ENCODE measurements at places on chromosomes 12 and 14.

GRCh38 chr12:91377436-91377835 lies 194.8 kb upstream of the DCN start:
- peaks cover 5% of the 10 kb centered on the region for H3K4me1 ChIP-seq
- DNase-seq: no peak
- H3K27ac ChIP-seq: no peak overlapping the region
- H3K27me3 ChIP-seq: peaks cover 11% of the 10 kb centered on the region
- H3K36me3 ChIP-seq: no peaks in the 10 kb centered on the region
- H3K4me3 ChIP-seq: no peak overlapping the region

- H3K36me3 ChIP-seq: peaks cover 43% of the 10 kb centered on the region
- H3K4me3 ChIP-seq: peak overlapping the region; percentile 94
- DNase-seq: peak; percentile 74
- no peaks in the 10 kb centered on the region for H3K27me3 ChIP-seq
- peak overlapping the region; percentile 99 for H3K27ac ChIP-seq
These were observed 386 bp downstream of the HDAC7 start for GRCh38 chr12:47819138-47819895.

GRCh38 chr12:92866418-92866817 lies 62.7 kb downstream of the EEA1 start:
- peaks cover 7% of the 10 kb centered on the region for H3K4me1 ChIP-seq
- H3K4me3 ChIP-seq: no peak overlapping the region
- peaks cover 8% of the 10 kb centered on the region for H3K36me3 ChIP-seq
- no peak for DNase-seq

- peak overlapping the region; percentile 83 for H3K4me3 ChIP-seq
- peaks cover 15% of the 10 kb centered on the region for H3K36me3 ChIP-seq
- no peaks in the 10 kb centered on the region for H3K27me3 ChIP-seq
- DNase-seq: no peak
- peaks cover 38% of the 10 kb centered on the region for H3K4me1 ChIP-seq
- H3K27ac ChIP-seq: peak overlapping the region; percentile 81
These were observed 1.6 kb downstream of the CLEC2B start for GRCh38 chr12:9867531-9867930.

DNA sequence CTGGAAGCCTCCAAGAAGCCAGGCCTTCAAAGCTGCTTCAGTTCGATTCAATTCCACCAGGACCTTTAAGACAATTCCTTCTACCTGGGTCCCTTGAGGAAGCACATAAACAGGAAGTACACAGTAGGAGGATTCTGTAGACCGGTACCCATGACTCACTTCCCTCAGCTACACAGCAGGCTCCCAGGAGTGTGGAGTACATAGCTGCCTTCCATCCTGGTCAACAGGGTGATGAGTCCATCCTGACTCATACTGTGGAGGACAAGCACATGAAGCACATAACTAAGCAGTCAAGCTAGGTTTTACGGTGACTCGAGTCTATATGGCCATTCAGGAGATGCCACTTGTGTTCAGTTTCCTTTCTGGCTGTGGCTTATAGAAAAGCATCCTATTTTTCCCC lies 197.6 kb upstream of the RBM19 start:
- no peaks in the 10 kb centered on the region for H3K4me1 ChIP-seq
- no peaks in the 10 kb centered on the region for H3K27me3 ChIP-seq
- no peaks in the 10 kb centered on the region for H3K36me3 ChIP-seq
- H3K27ac ChIP-seq: no peak overlapping the region
- no peak overlapping the region for H3K4me3 ChIP-seq
